ENCODE measurements at places on chromosomes 12 and 14.

DNA sequence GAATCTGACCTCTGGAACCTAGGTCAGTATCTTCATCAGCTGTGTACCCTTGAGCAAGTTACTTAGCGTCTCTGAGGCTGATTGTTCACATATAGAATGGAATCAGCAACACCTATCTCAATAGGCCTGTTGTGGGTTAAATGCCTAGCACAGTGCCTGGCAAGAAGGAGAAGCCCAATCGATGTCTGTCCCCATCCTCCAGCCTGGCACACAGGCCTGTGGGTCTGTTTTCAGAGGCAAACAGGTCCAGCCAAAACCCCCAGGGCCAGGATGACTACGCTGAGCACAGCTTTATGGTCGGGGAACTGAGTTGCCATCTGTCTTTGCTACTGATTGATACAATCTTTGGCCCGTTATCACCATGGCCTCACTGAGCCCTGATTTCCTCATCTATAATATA, 89.2 kb downstream of the NUAK1 start:
- DNase-seq, result no peak

DNA sequence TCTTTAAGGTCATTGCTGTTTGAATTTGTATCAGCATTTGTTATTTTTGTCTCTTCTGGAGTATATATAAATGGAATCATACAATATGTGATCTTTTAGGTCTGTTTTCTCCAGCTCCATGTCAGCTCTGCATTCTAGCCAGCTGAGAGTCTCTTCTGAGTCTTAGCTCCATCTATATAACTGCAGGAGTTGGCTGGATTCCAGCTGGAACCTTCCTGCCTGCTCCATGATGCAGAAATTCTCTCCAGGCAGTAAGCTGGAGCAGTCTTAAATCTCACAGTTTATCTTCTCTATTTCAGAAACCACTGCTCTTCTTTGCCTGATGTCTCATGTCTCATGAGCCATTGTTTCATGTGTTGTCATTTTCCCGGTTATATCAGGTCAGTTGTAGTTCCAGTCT, 827.6 kb downstream of the NRXN3 start:
- DNase-seq, result peak; percentile 40

- DNase-seq, result no peak
These were observed 66.5 kb downstream of the C2CD5 start for GRCh38 chr12:22477894-22478287.

DNA sequence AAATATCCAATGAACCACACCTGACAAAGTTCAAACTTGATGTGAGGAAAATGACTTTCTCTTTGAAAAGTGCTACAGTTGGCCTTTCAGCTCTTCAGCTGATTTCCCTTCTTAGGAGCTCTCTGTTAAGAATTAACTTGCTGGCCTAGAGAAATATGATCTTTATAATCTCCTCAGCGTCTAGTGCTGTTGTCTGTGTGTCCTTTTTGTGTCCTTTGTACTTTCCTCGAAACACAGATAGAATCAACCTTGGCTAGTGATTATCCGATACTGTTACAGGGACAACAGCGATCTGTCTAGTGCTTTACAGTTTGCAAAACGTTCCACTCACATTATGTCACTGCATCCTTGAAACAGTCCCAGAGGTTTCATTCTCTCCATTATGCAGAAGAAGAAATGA, 162.8 kb upstream of the RMST start:
- DNase-seq, result no peak

DNA sequence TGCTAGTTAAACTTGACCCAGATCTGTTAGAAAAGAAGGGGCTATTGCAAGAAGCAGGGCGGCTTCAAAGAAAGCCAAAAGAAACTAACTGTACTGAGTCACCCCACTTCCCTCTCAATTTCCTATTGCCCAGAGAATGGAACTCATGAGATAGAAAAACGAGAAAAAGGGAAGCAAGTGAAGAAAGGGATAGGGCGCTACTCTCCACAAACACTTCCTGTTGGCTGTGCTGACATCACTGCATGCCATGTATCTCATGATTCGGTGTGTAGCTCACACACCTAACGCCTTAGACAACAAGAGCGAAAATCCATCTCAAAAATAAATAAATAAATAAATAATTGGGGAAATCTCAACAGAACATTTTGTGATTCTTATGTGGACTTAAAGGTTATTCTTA, 13.0 kb upstream of the P2RX4 start:
- no peak for DNase-seq

DNA sequence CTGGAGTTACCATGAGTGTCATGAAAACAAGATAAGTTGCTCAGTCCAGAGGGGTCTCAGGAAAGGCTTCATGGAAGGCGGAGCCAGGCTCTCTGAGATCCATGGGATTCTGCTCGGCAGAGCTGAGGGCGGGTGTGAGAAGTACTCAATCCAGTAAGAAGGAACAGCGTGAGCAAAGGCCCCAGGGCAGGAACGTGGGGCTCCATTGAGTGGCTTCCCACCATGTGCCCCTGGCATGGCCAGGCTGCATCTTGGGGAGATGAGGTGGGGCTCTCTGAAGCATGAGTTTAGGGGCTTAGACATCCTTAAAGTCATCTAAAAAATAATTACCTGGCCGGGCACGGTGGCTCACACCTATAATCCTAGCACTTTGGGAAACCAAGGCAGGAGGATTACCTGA, 58.0 kb downstream of the ARL6IP4 start:
- DNase-seq, result no peak
